ENCODE measurements at places on chromosomes 16 and 17.

GRCh38 chr17:4008441-4009185 lies 44.4 kb upstream of the ATP2A3 start:
- no peak for DNase-seq

DNA sequence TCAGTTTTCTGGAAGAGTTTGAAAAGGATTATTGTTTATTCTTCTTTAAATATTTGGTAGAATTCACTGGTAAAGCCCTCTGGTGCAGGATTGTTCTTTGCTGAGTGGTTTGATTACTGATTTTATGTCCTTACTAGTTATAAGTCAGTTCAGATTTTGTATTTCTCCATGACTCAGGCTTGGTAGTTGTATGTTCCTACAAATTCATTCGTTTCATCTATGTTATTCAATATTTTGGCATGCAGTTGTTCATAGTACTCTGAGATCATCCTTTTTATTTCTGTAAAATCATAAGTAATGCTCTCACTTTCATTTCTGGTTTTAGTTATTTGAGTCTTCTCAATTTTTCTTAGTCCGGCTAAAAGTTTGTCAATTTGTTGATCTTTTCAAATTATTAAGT lies 58.1 kb upstream of the CRYM start:
- DNase-seq: no peak

- no peak for DNase-seq
Measured at GRCh38 chr16:89114159-89114981, 20.7 kb downstream of the ACSF3 start.

- no peak for DNase-seq
Measured at GRCh38 chr17:71978435-71978834, 142.4 kb upstream of the SOX9 start.

GRCh38 chr16:47431960-47432359 lies 28.9 kb downstream of the ITFG1 start:
- DNase-seq: no peak

DNA sequence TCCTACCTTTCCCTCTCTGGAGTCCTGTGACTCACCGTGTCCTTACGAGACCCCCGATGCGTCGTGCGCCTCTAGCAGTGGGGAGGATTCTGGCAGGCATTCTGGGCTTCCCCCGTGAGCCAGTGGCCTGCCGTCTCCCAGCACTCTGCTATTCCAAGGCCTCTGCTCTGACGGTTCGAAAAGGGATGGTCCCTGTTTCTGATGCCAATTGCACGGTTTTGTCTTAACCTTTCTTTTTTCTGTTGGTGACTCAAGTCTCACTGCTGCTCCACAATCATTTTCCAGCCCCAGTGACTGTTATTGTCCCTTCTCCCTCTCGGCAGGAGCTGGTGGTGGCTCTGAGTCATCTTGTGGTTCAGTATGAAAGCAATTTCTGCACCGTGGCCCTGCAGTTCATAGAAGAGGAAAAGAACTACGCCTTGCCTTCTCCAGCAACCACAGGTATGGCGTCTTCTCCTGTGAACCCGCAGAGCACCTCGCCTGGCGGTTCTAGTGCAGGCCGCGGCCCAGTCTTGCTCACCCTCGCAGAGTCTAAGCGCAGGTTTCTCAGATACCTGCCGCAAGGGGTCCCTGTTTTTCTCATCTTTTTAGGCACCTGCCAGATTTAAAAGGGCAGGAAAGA lies 100.1 kb upstream of the CHMP6 start:
- no peak for DNase-seq

DNA sequence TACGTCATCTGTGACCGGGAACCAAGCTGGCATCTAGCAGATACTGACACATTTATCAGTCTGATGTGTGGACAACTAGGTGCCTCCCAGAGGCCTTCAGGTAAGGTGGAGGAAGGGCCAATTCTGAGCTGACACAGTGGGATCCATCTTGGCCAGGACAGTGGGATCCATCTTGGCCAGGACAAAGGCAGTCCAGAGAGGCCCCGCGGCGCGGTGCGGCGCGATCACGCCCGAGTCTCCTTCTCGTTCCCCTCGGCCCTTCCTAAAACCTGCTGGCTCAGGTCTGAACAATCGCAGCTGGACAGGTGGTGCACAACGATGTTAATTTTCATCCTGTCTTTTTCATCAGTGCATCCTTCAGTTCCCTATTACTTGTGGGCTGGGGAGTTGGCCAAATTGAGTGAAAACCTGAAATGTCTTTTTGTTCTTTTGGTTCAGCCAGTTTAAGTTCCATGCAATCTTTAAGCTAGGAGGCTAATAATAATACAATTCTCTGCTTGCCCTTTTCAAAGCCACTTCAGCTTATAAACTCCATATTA lies 486 bp upstream of the WSB1 start:
- DNase-seq: no peak

- no peak for DNase-seq
Measured at GRCh38 chr17:57880086-57880456, 30.2 kb upstream of the MRPS23 start.

DNA sequence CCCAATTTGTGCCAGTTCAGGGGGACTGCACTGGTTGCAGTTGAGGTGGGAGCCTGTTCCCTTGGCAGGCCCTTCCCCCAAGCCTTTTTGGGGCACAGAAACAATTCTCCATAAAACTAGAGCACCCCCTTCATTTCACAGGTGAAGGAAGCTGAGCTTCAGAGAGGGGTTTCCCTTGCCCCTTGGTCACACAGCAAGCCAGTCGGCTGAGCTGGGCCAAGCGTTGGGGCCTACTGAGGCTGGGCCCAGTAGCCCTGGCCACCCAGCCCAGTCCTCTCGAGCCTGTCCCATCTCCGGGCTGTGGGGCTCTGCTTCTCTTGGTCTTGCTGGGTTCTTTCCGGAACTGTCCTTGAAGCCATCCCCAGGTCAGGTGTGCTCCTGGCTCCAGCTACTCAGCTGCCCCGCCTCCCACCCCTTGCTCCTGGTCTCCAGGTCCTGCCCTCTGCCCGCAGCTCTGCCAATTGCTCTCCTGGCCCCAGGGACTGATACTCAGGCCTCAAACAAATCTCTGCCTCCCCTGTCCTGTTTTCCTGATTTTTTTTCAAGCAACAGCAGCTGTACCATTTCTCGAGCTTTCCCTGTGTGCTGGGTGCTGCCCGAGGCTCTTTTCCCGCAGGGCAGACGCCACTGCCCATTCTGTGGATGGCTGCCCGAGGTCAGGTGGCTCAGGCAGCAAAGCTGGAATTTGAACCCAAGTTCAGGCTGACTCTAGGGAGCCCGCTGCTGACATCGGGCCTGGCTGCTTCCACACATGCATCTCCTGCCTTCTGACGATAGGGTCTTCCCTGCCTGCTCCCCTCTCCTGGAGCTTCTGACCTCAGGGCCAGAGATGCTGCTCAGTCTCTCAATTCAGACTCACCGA lies 87.4 kb upstream of the NKD1 start:
- DNase-seq: no peak
